ENCODE measurements at places on chromosomes 7 and 10.

DNA sequence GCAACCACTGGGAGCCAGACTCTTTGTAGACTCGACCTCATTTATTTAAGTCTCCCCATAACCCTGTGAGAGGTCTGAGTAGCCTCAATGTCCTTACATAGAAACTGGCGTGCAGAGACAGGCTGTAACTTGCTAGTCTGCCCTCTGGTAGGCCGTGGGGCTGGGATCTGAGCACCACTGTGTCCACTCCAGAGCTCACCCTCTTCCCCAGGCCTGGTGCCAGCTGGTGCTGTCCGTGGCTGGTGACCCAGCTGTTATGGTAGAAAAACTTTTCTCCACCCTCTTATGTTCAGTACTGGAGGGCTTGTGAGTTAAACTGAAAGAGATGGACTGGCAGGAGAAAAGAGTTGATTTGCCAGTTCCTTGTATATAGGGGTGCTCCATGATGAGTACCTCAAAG, 41.9 kb downstream of the ADAMTS14 start:
- no peak for DNase-seq

DNA sequence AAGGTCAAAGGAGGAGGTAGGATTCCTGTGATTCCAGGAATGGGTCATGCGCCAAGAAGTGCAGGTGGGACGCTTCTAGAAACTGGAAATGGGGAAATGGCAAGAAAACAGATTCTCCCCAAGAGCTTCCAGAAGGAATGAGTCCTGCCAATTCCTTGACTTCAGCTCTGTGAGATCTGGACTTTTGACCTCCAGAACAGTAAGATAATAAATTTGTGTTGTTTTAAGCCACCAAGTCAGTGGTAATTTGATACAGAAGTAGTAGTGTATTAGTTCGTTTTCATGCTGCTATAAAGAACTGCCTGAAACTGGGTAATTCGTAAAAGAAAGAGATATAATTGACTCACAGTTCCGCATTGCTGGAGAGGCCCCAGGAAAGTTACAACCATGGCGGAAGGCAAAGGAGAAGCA, 178.6 kb upstream of the GALNT17 start:
- no peak for DNase-seq

- DNase-seq: no peak
Measured at GRCh38 chr7:55326081-55326835, 38.9 kb upstream of the LANCL2 start.

DNA sequence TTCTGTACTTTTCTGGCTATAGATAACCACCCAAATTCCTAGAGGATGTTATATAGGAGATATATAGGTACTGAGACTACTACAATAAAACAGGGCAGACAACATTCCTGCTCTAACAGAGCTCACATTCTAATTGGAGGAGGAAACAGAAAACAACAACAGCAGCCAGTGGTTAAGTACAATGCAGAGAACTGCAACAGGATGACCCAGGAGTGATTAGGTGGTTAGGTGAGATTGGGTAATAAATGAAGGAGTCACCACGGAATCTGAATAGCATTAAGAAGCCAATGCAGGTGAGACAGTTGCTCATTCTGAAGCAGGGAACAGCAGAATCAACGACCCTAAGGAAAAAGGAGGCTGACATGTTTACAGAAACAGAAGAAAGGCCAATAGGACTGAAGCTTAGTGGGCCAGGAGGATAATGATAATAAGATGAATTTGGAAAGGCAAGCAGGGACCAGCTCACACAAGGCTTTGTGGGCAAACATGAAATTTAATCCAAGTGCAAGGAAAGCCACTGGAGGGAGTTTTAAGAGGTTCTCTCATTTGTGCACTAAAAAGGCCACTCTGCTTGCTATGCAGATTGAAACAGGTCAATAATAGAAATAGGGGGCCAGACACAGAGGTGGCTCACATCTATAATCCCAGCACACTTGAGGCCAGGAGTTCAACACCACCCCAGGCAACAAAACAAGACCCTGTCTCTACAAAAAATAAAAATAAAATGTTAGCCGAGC, 16.9 kb upstream of the REEP3 start:
- DNase-seq: no peak

GRCh38 chr10:70996549-70996948, 108.2 kb upstream of the PCBD1 start:
- DNase-seq: no peak

- DNase-seq: no peak
Measured at GRCh38 chr7:129187681-129188371, 607 bp upstream of the SMO start.

DNA sequence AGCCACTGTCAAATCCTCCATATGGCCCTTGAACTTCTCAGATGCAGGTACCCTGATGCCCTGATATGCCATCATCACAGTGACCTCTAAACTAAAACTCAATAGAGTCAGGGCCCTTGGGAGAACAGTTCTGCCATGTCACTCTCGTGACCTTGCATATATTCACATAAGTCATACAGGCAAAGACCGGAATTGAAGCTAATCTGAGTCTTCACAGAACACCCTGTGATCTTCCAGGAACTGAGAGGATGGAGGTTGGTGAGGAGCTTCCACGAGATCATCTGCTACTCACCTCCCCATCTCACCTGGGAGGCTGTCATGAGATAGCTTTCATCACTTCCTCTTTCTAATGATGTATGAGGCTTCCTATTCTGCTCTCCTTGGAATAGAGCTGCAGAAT, 228.7 kb upstream of the CCDC6 start:
- no peak for DNase-seq

GRCh38 chr7:65968256-65969185, 13.5 kb downstream of the GUSB start:
- no peak for DNase-seq

DNA sequence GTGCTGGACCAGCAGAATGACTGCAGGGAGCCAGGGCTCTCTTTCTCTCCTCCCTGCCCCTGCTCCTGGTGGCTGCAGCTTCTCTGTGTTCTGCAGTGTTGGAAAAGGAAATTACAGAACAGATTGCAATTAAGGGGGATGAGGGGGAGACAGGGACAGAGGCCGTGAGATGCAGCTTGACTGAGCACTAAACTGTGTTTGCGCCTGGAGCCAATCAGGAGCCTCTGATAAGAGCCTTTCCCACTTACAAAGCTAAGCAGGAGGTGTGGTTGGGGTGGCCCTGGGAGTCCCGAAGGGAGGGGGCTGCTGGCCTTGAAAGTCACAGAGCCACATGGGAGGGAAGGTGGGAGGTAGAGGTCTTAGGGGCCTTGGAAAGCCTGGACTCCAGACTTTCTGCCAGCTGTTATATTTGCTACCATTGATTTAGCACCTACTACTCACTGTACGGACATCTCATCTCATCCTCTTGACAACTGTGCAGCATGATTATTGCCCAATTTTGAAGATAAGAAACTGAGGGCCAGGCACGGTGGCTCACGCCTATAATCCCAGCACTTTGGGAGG, 26.7 kb downstream of the TRIM8 start:
- no peak for DNase-seq

- no peak for DNase-seq
Measured at GRCh38 chr10:59793919-59794318, 40.7 kb upstream of the MRLN start.

DNA sequence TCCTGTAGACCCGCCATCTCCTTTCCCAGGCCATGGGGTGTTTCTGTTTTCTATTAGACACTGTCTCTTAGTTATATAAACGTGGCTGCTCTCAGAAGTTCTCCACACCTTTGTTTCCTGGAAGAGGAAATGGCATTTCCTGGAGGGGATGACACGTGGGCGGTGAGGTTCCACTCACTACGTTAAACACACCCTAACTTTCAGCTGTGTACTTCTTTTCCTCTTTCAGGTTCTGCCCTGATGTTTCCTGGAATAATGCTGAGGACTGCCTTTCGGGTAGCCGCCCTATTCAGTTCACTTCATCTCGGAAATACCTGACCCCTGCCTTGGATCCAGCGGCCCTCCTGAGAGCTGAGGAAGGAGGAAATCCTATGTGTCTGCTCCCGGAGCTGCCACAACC, 3.4 kb upstream of the PRKCQ start:
- DNase-seq: no peak
